ENCODE measurements at places on chromosomes 6 and 20. TPM values are rescaled to one million over a fixed set of nuclear protein-coding genes. Genes with fewer than 3 reads are reported as not detected.
A peak's percentile ranks its signal among the peaks of the same experiment; 100 is the strongest.

Gene RIN2
- total RNA-seq = 45.5 TPM

- DNase-seq = no peak
Observed at GRCh38 chr20:19344341-19344740, 131.9 kb downstream of the SLC24A3 start.

DNA sequence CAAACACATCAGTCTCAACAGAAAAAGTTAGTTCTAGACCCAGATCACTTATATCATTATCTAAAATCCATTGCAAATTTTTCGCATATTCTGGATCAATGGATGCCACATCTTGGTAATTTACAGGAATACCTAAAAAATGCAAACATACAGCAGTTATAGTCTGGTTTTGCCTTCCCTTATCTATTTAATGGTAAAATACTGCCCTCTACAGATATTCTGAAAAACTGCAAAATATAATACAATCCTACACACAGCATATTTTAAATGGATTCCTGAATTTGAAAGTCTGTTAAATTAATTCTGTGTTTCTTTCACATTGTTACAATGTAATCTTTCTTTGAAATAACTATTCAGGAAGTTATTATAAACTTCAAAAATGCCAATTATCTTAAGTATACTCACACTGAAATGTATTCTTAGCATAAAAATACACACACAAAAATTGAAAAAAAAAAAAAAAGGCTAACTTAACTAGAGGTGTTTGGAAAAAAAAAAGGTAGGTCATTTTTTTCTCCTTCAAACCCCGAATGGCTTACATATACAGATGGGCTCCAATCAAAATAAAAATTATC lies 88.4 kb downstream of the HACE1 start:
- DNase-seq = peak; percentile 18

DNA sequence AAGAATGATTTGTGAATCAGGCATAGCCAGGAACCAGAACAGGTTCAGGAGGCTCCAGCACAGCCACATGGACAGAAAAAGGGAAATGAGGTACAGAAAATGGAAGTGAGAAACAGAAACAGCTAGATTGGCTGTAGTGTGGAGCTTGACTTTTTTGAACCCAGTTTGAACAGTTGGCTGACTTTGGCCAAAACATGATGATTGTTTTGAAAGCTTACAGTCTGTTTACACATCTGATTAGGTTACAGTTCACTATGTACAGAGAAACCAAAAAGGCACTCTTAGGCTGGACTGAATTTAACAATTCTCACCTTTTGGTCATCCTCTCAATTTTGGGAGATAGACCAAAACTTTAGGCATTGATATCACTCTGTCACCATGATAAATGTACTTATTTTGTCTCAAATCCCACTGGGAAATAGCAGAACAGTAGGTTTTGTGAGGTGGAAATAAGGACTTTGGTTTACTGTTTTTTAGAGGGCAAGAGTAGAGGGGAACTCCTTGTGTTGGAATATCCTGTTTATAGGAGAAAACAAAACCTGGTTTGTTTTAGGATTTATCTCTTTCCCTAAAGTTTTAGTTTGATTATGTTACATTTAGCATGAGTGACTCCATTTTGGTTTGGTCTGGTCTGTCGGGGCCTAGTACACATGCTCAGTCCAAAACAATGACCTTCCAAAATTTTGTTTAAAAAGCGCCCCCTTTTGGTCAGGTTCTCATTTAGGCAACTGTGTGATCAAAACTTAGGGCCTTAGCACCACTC lies 123.1 kb downstream of the OLIG3 start:
- no peak for DNase-seq

DNA sequence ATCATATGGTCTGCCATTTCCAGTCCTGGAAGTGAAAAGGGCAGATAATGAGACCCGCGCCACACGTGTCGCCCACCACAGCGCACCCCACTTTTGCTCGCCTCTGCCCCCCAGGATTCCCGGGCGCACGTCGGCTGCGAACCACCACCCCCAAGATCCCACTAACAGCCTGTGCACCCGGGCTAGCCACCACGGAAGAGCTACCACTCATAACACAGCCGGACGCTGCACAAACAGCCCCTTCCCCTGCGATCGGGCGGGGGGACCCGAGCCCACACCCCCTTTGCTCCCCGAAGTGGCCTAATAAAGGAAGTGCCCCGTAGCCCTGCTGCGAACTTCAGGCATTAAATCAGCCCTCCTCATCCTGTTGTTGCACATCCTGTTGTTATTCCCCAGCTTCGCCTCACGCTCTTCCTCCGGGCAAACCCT lies 506 bp downstream of the CITED2 start:
- no peak for DNase-seq

GRCh38 chr20:33062105-33062824 lies 8.6 kb downstream of the BPIFB3 start:
- DNase-seq = no peak

- DNase-seq = no peak
Observed at GRCh38 chr6:160321729-160322505, 26.3 kb upstream of the SLC22A3 start.

DNA sequence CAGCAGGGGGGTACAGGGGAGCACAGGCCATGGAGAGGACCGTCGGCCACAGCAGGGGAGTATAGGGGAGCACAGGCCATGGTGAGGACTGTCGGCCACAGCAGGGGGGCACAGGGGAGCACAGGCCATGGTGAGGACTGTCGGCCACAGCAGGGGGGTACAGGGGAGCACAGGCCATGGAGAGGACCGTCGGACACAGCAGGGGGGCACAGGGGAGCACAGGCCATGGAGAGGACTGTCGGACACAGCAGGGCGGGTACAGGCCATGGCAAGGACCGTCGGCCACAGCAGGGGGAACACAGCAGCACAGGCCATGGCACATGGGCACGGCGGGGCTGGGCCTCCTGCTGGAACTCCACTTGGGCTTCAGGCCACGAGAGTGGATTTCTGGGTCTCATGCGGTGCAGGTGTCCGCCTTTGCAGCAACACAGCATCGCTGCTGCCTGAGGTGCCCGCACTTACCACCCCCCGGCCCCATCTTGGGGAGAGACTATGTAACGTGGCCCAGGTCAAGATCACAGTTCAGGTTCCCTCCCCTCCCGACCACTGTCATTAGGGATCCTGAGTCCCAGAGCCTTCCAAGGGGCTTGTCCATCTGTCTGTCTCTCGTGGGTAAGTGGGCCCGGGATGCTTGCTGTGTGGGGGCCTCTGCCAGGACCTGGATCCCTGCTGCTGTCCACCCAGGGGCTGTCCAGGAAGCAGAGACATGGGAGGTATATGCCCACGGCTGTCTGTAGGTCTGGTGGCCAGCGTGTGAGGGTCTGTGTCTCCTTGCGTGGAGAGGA lies 2.5 kb downstream of the NPBWR2 start:
- no peak for DNase-seq

- DNase-seq = no peak
Observed at GRCh38 chr20:14518648-14519047, 181.2 kb upstream of the FLRT3 start.

- no peak for DNase-seq
Observed at GRCh38 chr6:158057213-158057987, 75.7 kb downstream of the SYNJ2 start.

All from urinary bladder (tissue), 4 donors.